G401 (cell line): ENCODE measurements at places on chromosomes 5 and 9.

DNA sequence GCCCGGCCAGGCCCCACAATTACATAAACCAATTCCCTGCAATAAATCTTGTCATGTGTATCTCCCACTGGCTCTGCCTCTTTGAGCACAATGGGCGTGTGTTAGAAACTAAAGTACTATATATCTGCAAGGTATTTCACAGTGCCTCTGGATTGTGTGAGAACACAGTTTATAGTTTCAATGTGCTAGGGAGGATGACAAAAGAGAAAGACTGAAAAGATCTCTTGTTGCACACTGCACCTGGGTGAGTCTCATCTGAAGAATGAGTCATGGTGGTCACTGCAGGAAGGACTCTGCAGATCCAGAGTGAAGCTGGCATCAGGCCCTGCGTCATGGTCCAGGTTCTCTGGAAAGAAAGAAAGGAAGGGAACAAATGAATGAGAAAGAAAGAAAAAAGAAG is 20.7 kb upstream of the CTSV start:
- no peak for DNase-seq

DNA sequence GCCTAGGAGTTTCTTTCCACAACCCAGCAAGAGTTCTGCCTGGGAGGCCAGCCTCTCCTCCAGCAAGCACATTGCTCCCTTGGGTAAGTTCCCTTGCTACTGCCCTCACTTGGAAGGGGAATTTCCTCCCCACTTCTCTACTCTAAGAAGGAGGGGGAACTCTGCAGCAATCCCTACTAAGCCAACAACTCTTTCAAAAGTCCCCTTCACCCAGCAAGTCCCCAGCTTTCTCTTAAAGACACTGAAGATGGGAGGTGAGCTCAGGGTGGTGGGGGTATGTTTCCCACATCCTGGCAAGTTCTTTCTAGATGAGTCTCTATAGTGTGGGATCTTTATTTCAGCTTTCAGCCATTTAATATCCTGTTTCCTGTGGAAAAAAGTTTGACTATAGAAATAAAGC is 49.0 kb downstream of the PDE8B start:
- no peak for DNase-seq

- DNase-seq, result no peak
Observed at GRCh38 chr9:134575103-134575900, 66.3 kb upstream of the COL5A1 start.

DNA sequence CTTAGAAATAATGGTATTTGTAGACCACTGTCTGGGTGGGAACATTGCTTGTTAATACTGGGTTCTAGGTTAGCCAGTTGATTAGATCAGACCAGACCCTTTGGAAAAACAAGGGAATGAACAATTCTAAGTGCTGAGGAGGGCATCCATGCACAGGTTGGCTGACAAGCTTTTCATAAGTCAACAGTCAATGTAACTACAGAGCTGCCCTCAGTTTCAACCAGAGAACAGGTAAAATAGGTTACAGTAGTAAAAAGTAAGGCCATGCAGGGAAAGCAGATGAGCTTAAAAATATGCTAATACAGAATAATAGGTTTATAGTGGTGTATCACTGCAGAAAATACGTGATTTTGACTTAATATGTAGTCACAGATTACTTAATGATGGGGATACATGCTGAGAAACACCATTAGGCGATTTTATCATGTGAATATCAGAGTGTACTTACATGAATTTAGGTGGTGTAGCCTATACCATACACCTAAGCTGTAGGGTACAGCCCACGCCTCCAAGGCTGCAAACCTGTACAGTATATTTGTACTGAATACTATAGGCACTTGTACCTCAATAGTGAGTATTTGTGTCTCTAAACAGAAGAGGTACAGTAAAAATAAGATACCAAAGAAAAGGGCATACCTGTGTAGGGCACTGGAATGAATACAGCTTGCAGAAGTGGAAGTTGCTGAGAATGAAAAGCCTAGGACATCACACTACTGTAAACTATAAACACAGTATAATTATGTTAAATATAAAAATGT is 6.1 kb upstream of the FGF18 start:
- no peak for DNase-seq

DNA sequence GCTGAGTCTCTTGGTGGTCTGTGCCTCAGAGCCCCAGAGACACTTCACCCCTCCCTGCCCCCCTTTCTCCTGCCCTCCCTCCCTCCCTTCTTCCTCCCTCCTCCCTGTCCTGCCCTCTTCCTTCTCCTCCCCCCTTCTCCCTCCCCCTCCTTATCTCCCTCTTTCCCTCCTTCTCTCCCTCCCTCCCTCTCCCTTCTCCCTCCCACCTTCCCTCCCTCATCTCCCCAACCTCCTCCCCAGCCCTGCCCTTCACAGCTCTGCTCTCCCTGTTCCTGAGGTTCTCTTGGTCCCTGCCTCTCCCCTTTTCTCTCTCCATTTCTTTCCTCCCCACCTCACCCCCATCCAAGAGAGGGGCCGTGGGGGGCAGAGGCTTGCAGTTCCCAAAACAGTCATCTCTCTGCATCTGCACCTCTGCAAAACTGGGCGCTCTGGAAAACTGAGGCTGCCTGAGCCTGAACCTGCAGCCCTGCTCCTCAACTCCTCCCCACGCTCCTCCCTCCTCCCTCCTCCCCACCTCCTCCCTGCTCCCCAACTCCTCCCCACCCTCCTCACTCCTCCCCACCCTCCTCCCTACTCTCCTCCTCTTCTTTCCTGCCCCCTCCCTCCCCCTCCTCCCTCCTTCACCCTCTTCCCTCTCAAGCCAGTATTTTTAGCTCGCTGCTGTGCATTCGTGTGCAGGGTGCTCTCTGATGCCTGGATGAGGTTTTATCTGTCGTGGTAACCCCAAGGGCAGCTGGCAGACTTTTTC is 219.1 kb downstream of the C9orf50 start:
- DNase-seq, result no peak

DNA sequence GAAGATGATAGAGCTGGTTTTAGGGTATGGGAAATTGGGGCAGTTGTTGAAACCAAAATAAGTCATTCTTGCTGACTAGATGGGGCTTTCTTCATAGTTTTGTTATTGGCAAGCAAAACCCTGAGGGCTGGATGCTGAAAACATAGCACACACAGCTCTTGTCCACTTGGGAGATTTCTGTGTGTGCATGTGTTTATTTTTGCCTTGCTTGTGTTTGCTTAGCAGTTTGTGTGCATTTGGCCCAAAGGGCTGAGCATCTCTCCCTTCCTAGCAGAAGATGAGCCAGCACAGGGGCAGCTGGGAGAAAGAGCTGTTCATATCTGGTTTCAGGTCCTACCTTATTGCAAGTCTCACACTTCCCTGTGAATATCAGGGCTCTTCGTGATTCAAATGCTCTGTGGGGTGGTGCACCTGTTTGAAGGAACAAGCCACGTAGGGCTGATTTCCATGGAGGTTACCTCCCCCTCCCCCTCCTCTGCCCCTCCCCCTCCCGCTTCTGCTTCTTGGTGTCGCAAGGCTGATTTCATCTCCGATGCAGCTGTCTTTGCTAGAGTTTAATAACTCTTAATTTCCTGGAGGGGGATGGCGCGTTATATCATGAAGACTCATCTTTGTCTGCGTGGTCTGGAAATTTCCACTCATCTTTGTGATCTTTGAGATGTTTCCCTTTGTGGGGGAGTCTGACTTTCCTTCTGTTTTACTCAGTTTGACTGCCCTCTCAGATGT is 296.5 kb downstream of the ARHGAP26 start:
- peak; percentile 78 for DNase-seq

GRCh38 chr9:94031946-94032345 is 52.3 kb upstream of the PTPDC1 start:
- peak; percentile 34 for DNase-seq

DNA sequence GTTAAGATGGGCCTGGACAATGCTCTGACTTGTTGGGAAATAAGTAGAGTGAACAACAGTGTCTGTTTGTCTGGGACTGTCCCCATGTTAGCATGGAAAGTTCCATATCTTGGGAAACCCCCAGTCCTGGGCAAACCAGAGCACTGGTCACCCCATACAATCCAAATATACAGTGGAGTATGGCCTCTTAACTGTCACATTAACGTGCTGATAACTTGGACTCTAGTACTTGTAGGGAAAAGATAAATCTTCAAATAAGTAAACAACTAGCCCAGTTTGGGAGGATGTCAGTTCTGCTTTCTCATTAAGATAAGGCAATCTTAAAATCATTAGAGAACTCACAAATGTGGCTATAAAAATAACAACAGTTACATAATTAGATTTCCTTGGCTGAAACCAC is 47.6 kb upstream of the JAK2 start:
- DNase-seq, result no peak

DNA sequence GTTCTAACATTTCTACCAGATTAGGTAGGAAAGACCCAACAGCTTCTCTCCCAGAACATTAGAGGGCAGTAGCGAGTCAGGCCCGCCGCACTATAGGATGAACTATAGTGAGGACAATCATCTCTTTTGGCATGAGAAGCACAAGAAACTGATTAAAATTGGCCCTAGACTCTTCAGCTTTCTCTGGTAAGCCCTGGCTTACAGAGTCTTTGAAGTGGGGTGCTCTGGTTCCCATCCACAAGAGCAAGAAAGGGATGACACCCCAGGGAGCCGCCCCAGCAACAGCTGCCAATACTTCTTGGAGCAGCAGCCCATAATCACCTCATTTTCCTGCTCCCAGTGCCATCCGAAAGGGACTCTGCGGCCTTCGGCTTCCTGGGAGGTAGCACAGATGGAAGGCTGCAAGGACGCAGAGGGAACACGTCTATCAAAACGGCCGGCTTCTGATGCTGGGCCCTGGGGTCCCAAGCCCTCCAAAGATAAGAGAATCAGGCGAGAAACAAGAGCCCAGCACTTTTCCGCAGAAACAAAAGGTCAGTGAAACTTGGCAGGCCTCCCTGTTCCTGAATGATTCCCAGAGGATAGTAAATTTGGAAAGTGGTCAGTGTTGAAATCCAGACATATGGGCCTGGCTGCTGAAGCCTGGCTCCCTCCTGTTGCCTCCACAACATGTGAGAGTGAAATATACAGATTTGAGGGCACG is 69.3 kb downstream of the HSD17B3 start:
- DNase-seq, result peak; percentile 87

- DNase-seq, result no peak
Observed at GRCh38 chr5:32949286-32949970, 238.3 kb downstream of the NPR3 start.

- no peak for DNase-seq
Observed at GRCh38 chr9:92425474-92425873, 1.2 kb upstream of the OMD start.

GRCh38 chr5:138824924-138825863 is 49.9 kb downstream of the LRRTM2 start:
- DNase-seq, result peak; percentile 33

DNA sequence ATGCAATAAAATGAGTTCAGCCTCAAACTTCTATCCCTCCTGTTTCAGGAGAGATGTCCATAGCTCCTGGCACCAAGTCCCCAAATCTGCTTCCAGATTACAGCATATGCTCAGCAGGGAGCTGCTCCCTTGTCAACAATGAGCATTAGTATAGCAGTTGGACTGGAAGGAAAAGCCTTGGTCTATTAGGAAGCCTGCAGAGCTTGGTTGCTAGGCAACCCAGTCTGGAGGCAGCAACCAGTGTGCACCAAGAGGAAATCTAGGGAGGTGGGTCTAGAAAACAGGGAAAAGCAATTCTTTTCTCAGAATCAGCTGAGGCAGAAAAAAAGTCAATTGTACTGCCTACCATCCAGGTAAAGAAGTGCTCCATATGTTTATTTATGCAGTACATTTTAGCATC is 229.5 kb upstream of the NMUR2 start:
- DNase-seq, result peak; percentile 97

DNA sequence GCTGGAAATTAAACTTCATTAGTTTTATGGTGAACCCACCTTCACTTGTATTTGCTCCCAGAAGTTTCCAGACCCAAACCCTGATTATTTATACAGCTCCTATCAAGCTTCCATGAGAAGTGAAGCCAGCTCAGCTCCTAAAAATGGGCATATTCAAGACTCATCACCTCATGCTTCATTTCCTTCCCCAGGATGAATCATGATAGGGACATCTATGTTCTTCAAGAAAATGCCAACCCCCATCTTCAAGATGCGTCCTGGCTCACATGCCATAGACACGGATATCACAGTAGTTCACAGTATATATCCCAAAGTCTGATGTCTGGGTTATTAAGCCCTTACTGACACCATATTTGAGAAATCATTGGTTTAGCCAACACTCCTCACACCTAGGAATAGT is 217.6 kb downstream of the NPR3 start:
- no peak for DNase-seq

DNA sequence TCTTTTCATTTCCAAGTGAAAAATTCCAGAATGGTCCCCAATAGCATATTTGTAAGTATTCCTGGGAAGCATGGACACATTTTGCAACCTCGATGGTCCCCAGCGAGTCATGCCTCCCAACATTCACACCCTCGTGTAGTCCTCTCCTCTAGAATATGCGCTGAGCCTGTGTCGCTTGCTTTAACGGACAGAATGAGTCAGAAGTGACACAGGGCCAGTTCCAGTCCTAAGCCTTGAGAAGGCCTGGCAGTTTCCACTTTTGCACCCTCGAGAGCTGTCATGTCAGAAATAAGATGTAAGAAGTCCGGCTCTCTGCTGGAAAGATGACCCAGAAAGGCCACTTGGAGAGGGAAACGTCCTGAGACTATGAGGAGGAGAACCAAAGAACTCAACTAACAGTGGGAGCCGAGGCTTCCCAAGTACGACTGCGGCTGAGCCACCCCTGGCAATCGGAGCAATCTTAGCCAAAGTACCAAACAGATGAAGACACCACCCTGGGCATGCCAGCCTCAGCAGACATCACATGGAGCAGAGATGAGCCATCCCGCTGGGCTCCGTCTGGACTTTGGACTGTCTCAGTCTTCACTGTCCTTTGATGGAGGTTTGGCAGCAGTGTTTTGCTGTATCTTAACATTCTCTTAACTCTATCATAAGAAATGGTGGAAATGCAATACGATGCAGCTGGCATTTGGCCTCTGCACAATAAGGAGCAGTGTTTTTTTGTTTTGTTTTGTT is 42.6 kb upstream of the GFPT2 start:
- DNase-seq, result peak; percentile 75

DNA sequence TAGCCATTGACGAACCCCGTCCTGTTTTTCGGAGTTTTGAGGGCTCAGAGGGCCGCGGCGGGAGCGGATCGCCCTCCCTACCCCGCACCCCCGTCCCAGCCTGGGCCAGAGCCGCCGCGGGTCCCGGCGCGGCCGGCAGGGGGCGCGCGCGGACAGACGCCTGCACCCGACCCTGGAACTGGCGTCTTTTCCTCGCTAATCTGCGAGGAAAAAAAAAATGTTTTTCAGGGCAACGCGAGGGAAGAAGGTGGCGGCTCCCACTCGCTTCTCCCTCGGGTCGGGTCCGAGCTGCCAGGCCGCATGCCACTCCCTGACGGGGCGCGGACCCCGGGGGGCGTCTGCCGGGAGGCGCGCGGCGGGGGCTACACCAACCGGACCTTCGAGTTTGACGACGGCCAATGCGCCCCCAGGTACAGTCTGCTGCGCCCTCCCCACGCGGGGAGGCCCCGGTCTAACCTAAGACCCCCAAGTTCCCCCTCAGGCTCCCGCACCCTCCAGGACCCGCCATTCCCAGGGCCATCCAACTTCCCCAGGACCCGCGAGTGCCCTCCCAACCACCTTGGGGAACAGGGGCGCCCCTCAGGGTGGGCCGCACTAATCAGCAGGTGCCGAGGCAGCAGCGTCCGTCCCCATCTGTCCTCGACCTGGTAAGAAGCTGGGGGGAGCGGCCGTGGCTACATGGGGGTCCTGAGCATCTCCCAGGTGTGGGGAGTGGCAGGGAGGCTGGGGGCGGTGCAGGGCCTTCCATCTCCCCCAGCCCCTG is at the start of gene KCNT1:
Gene KCNT1 (plus strand): TSS at position 227 of the 763 bp plus-strand sequence. CDS start 74 bp downstream, at position 301.
- peak; percentile 49 for DNase-seq

GRCh38 chr5:160280384-160281095 is 31.8 kb downstream of the CCNJL start:
- no peak for DNase-seq

- DNase-seq, result peak; percentile 6
Observed at GRCh38 chr5:25345240-25345771, 700.5 kb upstream of the CDH10 start.

GRCh38 chr5:120164986-120165385 is 299.1 kb upstream of the PRR16 start:
- DNase-seq, result no peak
